Stimulated activated CD8-positive, alpha-beta memory T cell treated with anti-CD3 and anti-CD28 coated beads, Interleukin-7, amount 100 ng/mL, for 1 hour (primary cell): ENCODE measurements at places on chromosomes 4 and X.
A peak's percentile ranks its signal among the peaks of the same experiment; 100 is the strongest.

DNA sequence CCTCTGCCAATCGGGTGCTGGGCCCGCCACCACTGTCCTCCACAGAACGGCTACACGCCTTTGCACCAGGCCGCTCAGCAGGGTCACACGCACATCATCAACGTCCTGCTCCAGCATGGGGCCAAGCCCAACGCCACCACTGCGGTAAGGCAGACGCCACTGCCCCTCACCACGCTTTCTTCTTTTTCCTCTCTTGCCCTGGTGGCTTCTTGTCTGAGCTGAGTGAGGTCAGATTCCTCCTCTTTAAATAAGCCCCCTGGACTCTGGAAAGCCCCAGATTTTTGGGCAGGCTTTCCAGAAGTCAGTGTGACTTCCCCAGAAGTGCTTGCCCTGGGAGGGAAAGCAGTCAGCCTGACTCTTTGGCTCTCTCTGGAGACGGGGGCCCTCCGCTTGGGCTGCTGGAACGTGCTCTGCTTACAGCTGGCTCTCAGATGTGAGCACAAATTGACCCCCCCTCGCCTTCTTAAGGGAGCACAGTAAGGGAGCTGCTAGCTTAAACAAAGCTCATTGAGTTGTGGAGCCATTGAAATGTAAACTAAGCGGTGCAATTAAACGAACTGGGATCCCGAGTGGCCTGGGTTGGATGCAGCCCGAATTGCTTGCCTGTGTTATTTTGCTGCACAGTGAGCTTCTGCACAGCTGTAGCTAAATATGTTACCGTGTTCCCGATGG, 243.1 kb downstream of the ANK2 start:
- DNase-seq, result no peak

- DNase-seq, result no peak
These were observed 8.2 kb upstream of the ZRSR2 start for GRCh38 chrX:15781961-15782699.

- DNase-seq, result no peak
These were observed 34.1 kb upstream of the GAB1 start for GRCh38 chr4:143302536-143302935.

GRCh38 chr4:173752610-173753230, 222.7 kb upstream of the HAND2 start:
- DNase-seq, result no peak

- no peak for DNase-seq
These were observed 55.3 kb upstream of the TECRL start for GRCh38 chr4:64464581-64464980.

DNA sequence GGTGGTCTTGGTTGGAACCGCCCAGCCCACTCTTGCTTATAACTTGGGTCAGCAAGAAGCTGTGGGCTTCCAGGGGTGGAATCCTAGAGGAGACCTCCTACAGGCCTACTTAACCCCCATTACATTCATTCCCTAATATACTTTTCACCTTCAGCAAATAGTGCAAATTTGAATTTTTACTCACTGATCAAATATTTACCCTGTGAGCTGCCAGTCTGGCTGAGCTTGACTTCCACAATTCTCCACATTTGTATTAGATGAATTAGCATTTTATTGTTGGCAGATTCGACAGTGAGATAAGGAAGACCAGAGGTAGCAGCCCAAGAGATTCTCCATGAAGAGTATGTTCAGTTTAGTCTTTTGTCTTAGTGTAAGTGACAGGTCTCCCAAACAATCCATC, 199.6 kb downstream of the BCOR start:
- DNase-seq, result no peak

DNA sequence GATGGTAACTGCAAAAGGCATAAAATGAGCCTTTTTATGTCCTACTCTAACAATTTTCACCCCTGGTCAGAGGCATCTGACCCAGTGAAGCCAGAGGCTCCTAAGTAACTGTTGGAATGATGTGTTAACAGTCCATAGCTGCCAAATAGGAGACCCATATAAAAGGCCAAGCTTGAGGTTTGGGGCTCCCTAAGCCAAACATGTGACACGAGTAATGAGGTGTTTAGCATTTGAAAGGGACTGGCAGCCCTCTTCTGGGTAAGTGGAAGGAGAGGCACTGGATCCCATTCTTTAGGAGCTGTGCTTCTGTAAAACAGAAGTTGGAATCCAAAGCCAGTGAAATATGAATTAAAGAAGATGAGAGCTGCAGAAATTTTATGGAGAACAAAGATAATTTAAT, 100.6 kb upstream of the PNPLA4 start:
- DNase-seq, result no peak

GRCh38 chr4:26896636-26897035, 36.0 kb downstream of the STIM2 start:
- DNase-seq, result no peak

DNA sequence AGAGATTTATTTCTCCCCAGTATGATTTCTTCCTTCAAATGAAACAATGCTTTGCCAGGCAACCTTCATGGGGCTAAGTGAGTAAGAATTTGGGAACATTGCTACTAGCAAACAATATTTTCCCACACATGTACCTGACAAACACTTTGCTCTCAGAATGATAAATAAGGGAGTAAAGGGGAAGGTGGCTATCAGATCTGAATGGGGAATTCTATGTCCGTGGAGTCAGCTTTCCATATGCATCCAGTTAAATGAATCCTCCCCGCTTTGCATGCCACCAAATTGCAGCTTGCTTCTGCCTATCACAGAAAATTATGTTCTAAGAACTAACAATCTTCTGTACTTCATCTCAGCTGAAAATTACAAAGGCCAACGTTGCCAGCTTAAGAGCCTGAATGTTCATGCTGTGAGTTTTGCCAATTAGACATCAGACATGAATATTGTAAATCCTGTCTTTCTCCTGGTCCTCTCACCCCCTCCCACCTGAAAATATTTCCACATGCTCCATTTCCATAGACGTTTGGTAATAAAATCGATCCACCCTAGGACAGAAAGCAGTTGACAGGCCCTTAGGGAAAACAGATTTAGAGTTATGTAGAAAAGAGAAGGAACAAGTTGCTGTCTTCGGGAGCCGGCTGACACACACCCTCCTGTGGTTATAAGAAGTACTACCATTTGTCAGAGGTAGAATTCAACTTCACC, 6.3 kb downstream of the MEPE start:
- no peak for DNase-seq

- no peak for DNase-seq
These were observed 348.2 kb downstream of the SPRY1 start for GRCh38 chr4:123744664-123745290.

- no peak for DNase-seq
These were observed 52.1 kb upstream of the RAP2C start for GRCh38 chrX:132271311-132271778.

- no peak for DNase-seq
These were observed 144.1 kb downstream of the SOWAHB start for GRCh38 chr4:76753814-76754213.

DNA sequence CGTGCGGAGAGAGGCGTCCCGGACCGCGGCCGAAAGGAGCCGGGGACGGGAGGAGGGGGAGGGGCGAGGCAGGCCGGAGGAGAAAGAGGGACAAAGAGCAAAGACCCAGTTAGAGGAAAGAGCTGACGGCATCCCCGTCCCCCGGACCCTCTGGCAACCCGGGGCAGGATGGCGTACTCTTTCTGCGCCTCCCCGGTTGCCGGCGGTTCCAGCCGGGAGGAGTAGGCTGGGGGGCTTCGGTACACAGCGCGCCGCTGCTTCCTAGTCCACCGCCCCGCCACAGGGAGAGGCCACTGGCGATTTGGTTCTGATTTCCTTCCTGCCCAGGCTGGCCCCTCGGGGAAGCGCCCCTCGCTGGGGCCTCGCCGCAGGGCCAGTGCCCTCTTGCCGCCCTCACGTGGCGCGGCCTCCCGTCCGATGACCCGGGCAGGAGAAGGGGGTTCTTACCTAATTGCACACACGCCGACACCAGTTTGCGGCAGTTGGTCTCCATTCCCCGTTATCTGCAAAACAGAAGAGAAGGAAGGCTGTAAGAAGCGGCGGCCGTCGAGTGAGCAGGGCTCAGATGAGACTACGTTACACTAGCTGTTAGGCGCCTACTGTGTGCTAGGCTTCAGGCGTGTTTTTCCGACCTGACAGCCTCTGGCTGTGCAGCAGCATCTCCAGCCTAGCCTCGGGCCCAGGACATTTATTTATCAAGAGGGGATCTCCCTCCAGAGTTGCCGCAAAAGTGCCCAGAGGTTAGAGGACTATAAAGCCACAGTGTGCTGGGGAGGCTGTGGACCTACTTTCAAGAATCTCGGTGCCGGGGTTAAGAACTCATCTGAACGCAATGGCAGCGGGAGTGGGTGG, 9.9 kb upstream of the PITX2 start:
- DNase-seq, result no peak

DNA sequence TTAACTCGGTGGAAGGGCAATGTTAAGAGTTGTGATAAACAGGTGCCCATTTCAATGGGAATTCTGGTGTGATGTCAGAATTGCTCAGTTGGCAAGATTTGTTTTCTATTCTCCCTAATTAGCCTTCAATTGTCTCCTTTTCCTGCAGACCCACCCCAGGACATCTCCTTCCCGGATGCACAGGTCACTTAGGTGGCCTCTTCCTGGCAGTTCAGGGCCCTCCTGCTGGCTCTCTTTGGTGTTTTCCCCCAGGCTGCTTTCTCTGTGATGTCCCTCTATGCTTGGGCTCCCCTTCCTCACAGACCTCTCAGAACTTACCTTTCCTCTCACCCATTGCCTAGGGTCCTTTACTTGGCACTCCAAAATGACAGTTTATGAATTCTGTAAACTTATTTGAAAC, 126.3 kb downstream of the GPAT3 start:
- no peak for DNase-seq

DNA sequence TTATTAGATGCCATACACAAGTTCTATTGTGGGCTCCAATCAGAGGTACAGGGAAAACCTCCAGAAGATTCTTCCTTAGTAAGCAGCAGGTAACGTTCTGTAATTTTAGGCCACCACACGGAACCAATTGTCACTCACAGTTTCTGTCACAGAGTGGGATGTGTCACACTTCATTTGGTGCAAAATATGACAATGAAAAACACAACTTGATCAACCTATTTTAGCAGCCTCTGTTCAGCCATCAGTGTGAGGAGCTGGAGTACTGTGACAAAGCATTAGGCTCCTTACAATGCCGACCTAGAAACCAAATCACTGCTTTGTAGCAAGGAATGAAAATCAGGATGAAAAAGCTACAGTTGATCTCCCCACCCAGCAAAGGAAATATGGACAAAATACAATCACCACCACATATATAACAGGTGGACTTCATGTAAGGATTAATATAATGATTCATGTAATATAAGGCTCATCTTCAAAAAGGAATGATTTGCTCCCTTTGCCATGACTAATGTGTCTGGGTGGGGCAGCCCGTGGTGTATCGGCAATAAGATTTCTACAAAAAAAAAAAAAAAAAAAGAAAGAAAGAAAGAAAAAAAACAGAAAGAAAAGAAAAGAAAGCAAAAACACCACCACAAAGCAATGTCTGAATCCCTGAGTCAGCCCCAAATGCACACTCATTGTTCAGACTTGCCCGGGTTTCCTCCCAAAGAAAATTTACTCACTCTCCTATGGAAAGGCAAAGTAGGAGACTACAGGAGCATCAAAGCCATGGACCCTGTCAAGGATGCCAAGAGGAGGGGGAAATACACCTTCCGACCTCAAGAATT, 36.0 kb downstream of the SLC9A7 start:
- no peak for DNase-seq

- no peak for DNase-seq
These were observed 134.8 kb downstream of the FRYL start for GRCh38 chr4:48645225-48645794.

- DNase-seq, result no peak
These were observed 61.2 kb downstream of the SEL1L3 start for GRCh38 chr4:25801594-25801993.

GRCh38 chr4:145808021-145808650, 128.2 kb downstream of the C4orf51 start:
- DNase-seq, result no peak

- no peak for DNase-seq
These were observed 9.0 kb downstream of the FUNDC2 start for GRCh38 chrX:155035688-155036087.

- no peak for DNase-seq
These were observed 83.2 kb downstream of the RBM47 start for GRCh38 chr4:40546506-40546905.

- peak; percentile 40 for DNase-seq
These were observed at the start of gene GPRASP3 for GRCh38 chrX:102720237-102721168. Gene GPRASP3 (plus strand): TSS chrX:102720743. CDS start chrX:102748996, 28,253 bp downstream.

GRCh38 chrX:134580907-134581306, 77.4 kb downstream of the PLAC1 start:
- no peak for DNase-seq

DNA sequence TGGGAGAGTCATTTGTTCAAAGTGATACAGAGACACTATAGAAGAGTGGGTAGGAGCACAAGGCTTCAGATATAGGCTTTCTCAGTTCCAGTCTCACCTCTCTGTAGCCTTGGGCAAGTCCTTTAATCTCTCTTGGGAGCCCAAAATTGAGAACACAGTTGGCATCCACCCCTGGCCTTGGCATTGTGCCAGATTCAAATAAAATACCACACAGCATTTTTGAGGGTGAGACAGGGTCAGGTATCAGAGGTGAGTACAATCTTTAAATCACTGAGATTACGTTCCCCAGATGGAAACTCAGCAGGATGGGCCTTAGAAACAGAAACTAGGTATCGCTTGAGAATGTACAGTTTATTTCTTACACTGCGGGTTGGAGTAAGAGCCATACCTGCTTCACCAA, 25.2 kb upstream of the SMIM10L2A start:
- no peak for DNase-seq

- DNase-seq, result no peak
These were observed 31.6 kb downstream of the SEPSECS start for GRCh38 chr4:25128671-25129070.

- no peak for DNase-seq
These were observed 35.3 kb upstream of the ACSL1 start for GRCh38 chr4:184861047-184861446.

DNA sequence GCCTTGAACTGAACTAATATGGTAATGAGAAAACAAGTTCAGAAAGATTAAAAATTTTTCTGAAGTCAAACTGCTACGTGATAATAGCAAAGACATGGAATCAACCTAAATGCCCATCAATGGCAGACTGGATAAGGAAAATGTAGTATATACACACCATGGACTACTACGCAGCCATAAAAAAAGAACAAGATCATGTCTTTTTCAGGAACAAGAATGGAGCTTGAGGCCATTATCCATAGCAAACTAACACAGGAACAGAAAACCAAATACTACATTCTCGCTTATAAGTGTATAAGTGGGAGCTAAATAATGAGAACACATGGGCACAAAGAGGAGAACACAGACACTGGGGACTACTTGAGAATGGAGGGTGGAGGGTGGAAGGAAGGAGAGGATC, 4.3 kb upstream of the RPS3A start:
- DNase-seq, result no peak

- DNase-seq, result no peak
These were observed 182.1 kb downstream of the MOSPD2 start for GRCh38 chrX:15055146-15055930.

DNA sequence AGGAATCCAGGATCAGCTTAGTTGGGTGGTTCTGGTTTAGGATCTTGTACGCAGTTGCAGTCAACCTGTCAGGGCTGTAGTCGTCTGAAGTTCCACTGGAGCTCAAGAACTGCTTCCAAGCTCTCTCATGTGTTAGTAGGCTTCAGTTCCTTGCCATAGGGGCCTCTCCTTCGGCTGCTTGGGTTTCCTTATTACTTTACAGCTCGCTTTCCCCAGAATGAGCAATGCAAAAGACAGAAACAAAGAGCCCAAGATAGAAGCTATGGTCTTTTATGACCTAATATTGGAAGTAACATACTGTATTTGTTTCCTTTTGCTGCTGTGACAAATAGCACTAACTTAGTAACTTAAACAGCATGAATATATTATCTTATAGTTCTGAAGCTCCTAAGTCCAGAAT, 51.7 kb downstream of the TIGD2 start:
- DNase-seq, result no peak

GRCh38 chrX:24796204-24796603, 102.5 kb downstream of the POLA1 start:
- no peak for DNase-seq

- no peak for DNase-seq
These were observed 91.0 kb upstream of the PPP1R2C start for GRCh38 chrX:42869011-42869410.
